ENCODE measurements at places on chromosomes 11 and 22.

DNA sequence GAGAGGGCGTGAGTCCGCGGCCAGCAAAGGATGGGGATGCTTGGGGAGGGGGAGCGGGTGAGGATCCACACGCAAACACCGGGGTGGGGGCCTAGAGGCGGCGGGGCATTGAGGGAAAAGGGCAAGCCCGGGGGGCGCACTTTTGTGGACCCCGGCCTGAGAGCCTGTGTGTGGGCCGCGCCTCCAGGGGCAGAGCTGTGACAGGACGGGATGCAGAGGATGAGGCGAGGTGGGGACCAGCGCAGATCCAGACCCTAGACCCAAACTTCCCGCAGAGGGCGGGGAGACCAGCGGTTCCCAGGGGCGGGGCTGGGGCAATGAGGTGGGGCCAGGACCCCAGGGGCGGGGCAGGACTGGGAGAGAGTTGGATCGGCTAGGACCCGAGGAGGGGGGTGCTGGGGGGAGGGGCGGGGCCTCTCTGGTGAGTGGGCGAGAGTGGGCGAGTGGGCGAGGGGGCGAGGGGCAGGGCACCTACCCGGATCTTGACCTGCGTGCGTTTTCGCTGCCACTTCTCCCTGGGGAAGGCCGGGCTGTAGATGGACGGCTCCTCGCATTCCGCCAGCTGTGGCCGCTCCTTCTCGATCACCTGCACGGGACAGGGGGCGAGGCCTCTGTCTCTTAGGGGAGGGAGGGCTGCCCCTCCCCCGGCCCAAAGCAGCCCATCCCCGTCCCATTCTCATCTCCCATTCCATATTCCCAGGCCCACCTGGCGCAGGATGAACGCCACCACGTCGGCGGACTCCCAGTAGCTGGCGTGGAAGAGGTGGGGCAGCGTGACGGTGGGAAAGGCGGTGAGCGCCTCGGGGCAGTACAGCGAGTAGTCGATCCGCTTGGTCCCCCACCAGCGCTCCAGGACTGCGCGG lies 10.6 kb downstream of the PITPNM1 start:
- peaks cover 47% of the 10 kb centered on the region for H3K36me3 ChIP-seq
- no peak overlapping the region for H3K4me3 ChIP-seq
- peaks cover 11% of the 10 kb centered on the region for H3K4me1 ChIP-seq
- H3K27ac ChIP-seq, result no peak overlapping the region

GRCh38 chr11:100791103-100791502 lies 104.0 kb downstream of the ARHGAP42 start:
- H3K4me1 ChIP-seq, result no peaks in the 10 kb centered on the region
- no peak overlapping the region for H3K27ac ChIP-seq
- DNase-seq, result no peak
- H3K36me3 ChIP-seq, result no peaks in the 10 kb centered on the region

DNA sequence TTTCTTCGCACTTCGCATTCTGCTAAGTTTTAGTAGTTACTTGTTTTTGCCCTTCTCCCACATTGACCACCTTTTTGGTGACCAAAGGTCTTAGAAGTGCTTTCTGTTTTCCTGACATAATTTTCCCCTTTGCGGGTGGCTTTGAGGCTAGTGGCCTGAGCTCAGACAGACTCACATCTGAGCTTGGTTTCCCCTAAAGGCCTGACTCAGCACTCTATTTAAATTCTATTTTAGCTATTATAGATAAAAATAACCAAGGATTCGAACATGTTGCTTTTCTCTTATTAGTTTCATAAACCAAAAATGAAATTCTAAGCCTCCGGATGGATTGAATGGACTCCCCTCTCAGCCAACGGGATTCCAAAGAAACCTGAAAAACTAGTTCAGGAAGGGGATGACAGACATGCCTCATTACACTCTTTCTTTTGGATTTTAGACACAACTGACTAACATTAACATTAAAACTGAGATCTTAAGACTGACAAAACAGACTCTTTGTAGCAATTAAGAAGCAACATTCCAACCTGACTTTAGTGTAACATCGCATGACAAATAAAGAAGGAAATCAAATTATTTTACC lies 258.5 kb downstream of the LUZP2 start:
- no peak overlapping the region for H3K27ac ChIP-seq
- no peak for DNase-seq
- H3K4me1 ChIP-seq, result no peaks in the 10 kb centered on the region
- no peak overlapping the region for H3K4me3 ChIP-seq
- no peaks in the 10 kb centered on the region for H3K36me3 ChIP-seq
- no peaks in the 10 kb centered on the region for H3K27me3 ChIP-seq

- H3K4me3 ChIP-seq, result no peak overlapping the region
- no peaks in the 10 kb centered on the region for H3K36me3 ChIP-seq
- no peak for DNase-seq
- H3K27me3 ChIP-seq, result no peaks in the 10 kb centered on the region
- H3K4me1 ChIP-seq, result peaks cover 18% of the 10 kb centered on the region
Observed at GRCh38 chr11:47667555-47667954, 25.2 kb upstream of the MTCH2 start.

- H3K27ac ChIP-seq, result no peak overlapping the region
- H3K36me3 ChIP-seq, result no peaks in the 10 kb centered on the region
- peaks cover 32% of the 10 kb centered on the region for H3K27me3 ChIP-seq
- peak overlapping the region; percentile 60 for H3K4me3 ChIP-seq
Observed at GRCh38 chr22:41976070-41976901, 7.0 kb downstream of the SEPTIN3 start.

GRCh38 chr22:44330744-44331660 lies 18.3 kb upstream of the SHISAL1 start:
- H3K27me3 ChIP-seq, result peaks cover 50% of the 10 kb centered on the region
- H3K4me1 ChIP-seq, result peaks cover 19% of the 10 kb centered on the region
- no peak overlapping the region for H3K4me3 ChIP-seq
- H3K36me3 ChIP-seq, result no peaks in the 10 kb centered on the region
- no peak overlapping the region for H3K27ac ChIP-seq

DNA sequence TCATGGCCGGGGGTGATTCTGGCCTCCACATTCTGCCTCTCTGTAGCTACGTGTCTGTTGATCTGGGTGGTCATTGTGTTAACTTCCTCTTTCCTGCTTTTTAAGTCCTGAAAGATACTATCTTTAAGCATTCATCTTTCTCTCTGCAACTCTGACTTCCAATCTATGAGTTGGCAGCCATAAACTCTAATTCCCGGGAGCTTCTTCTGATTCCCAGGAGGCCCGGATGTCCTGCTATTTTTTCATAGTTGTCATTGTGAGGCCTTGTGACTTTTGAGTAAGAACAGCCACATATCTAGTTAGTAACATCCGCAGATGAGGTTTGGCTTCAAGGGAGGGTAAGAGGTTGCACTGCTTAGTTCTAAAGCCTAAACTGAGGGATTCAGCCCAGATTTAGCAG lies 107.8 kb downstream of the SYN3 start:
- H3K4me3 ChIP-seq, result no peak overlapping the region
- DNase-seq, result no peak
- H3K4me1 ChIP-seq, result no peaks in the 10 kb centered on the region
- H3K27ac ChIP-seq, result no peak overlapping the region
- H3K27me3 ChIP-seq, result peaks cover 4% of the 10 kb centered on the region

DNA sequence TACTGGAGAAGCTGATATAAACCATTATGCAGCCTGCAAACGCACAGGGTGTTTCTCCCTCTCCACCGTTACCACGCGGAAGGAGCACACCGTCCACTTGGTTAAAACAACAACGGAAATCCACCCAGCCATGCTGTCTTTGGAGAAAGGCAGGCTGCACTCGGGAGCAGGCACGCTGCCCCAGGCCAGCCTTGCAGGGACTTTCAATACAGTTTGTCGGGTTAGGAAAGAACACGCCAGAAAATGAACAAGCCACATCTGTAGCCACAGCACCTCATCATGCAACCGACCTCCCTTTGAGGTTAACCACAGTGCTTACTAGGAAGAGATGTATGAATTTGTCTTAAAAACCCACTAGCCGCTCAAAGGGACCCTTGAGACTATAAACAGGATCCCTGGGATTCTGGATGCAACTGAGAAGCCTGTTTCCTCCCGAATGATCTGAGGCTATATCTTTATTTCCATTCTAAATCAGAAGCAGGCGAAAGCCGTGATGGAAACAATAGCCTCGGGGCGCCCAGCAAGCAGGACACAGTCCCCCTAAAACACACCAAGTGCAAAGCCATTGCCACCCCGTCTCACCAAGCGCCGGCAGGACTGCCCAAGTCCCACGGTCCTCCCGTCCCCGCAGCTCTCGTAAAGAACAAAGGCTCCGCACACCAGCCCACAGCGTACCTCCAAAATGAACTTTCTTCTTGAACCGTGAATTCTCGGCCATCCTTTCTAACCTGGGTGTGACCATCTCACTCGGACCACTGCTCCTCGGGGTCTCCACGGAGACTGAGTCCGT lies 318.9 kb downstream of the CTTN start:
- peaks cover 11% of the 10 kb centered on the region for H3K27me3 ChIP-seq
- H3K4me3 ChIP-seq, result no peak overlapping the region
- no peak overlapping the region for H3K27ac ChIP-seq
- no peaks in the 10 kb centered on the region for H3K36me3 ChIP-seq
- DNase-seq, result no peak

DNA sequence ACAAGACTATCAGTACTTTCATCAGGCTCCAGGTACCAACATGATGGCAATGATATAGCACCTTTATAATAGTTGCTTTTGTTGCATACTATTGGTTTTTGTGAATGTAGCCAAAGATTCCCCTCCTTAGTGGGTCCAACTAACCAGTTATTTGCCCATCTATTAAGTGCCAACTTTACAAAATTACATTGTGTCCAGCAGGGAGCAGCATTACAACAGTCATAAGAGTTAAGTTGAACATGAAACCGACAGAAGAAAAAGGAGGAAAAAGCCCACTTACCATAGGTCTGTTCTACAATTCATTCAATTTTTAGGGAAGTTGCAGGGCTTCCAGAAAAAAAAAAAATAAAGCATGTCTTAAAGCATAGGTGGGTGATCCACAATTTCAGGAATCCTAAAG lies 21.6 kb downstream of the IMMP1L start:
- H3K27me3 ChIP-seq, result no peaks in the 10 kb centered on the region
- DNase-seq, result no peak
- H3K4me1 ChIP-seq, result peaks cover 16% of the 10 kb centered on the region
- no peak overlapping the region for H3K27ac ChIP-seq

DNA sequence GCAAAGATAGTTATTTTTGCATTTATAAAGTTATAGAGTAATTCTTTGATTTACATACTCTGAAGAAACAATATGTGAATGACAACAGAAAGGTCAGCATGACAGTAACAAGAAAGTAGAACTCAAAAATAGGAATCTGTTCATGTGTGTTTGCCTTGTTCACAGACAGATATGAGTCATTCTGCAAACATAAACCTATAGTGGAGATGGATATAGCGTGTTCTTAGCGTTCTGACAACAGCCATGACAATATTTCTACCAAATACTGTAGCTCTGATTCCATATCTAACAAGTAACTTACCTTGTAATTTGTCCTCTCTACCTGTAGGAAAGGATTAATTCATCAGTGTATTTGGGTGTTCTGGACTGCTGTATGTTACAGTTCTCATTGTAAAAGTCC lies 208.5 kb upstream of the MTMR2 start:
- H3K36me3 ChIP-seq, result peaks cover 22% of the 10 kb centered on the region
- DNase-seq, result no peak
- H3K27me3 ChIP-seq, result no peaks in the 10 kb centered on the region
- no peak overlapping the region for H3K27ac ChIP-seq

DNA sequence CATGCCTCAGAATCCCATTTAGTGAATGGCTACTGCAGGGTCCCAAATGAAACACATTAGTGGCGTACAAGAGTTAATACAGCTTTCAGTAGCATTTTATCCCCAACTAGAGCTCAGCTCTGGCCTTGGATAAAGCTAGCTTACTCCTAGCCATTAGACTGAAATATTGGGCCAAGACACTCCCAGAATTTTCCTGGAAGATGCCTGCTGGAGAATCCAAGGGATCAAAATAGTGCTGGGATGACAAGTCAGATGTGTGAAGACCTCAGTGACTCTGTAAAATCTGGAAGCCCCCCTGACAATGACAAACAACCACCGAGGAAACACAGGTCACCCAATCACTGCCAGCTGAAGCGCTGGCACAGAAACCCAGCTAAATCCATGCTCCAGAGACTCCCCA lies 303.1 kb upstream of the SORL1-AS1 start:
- H3K4me3 ChIP-seq, result no peak overlapping the region
- H3K27me3 ChIP-seq, result no peaks in the 10 kb centered on the region
- no peaks in the 10 kb centered on the region for H3K36me3 ChIP-seq
- H3K4me1 ChIP-seq, result no peaks in the 10 kb centered on the region
- no peak overlapping the region for H3K27ac ChIP-seq
- DNase-seq, result no peak

DNA sequence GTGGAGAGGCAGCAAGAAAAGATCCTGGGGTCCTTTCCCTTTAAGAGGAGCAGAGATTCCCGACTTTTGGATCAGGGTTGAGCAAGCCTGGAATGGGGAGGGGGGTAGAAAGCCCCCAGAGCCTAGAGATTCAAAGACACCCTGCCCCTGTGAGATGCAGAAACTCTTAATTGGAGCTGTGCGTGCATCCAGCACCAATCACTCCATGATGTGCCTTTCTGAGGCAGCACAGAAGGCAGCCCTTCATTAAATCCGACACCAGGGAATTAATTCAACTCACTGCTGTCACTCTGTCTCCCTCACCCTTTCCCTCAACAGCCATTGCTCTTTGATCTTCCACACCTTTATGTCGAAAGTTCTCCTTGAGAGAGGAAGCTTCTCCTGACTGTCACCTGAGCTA lies 43.0 kb downstream of the DSCAML1 start:
- no peak for DNase-seq
- peaks cover 4% of the 10 kb centered on the region for H3K27me3 ChIP-seq
- no peaks in the 10 kb centered on the region for H3K4me1 ChIP-seq
- no peak overlapping the region for H3K4me3 ChIP-seq
- H3K27ac ChIP-seq, result no peak overlapping the region
- H3K36me3 ChIP-seq, result no peaks in the 10 kb centered on the region

DNA sequence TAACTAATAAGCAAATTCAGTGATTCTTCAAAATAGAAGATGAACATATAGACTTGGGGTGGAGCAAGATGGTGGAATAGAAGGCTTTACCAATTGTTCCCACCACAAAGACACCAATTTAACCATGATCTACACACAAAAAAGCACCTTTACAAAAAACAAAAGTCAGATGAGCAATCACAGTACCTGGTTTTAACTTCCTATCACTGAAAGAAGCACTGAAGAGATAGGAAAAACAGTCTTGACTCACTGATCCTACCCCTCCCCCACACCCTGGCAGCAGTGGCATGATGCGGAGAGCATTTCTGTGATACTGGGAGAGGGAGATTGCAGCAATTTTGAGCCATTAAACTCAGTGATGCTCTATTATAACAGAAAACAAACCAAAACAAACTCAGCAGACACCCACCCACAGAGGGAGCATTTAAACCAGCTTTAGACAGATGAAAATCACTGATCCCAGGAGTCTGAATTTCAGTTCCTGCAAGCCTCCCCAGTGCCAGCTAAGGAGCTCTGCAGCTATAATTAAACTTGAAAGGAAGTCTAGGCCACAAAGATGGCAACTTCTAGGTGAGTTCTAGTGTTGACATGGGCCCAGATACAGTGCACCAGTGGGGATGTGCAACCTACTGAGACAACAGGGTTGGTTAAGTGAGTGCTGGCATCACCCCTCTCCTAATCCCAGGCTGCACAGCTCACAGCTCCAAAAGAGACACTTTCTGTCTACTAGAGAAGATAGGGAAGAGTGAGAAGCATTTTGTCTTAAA lies 161.8 kb upstream of the GRIA4 start:
- H3K27me3 ChIP-seq, result peaks cover 3% of the 10 kb centered on the region
- peak; percentile 53 for DNase-seq
- no peak overlapping the region for H3K4me3 ChIP-seq
- no peak overlapping the region for H3K27ac ChIP-seq
- no peaks in the 10 kb centered on the region for H3K36me3 ChIP-seq
